ENCODE measurements at places on chromosomes 1 and 21.

GRCh38 chr1:193498088-193498655, 311.8 kb upstream of the B3GALT2 start:
- no peak for DNase-seq

DNA sequence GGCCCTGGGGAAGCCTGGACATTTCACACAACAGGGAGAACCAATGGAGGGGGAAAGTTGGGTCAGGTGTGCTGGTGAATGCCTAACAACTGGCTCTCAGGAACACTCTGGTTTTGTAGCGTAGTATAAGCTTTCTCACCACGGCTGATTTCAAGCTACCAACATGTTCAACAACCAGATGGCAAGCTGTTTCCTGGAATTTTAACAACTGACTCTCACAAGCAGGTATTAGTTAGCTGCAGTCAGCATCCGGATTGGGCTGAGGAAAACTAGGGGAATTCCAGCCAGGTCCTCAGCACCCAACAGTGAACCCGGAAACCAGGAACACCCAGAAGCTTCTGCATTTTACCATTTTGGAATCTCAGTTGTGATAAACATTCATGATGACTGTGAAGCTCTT, 162.3 kb upstream of the CAMK1G start:
- DNase-seq = no peak

GRCh38 chr1:42195841-42196240, 31.3 kb upstream of the GUCA2A start:
- DNase-seq = no peak

DNA sequence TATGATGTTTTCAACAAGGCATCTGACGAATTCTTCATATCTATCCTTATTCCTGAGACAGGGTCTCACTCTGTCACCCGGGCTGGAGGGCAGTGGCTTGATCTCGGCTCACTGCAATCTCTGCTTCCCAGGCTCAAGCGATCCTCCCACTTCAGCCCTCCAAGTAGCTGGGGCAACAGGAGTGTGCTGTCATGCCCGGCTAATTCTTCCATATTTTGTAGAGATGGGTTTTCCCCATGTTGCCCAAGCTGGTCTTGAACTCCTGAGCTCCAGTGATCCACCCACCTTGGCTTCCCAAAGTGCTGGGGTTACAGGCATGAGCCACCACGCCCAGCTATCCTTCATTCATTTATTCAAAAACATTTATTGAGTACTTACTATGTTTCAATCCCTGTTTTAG, 8.0 kb downstream of the YY1AP1 start:
- no peak for DNase-seq

- DNase-seq = no peak
These were observed 71.6 kb downstream of the PLXNA2 start for GRCh38 chr1:208172423-208173145.

- DNase-seq = no peak
These were observed 1041.8 kb downstream of the PLA2G4A start for GRCh38 chr1:187870552-187870951.

Data from bone marrow (tissue), 2 donors.